ENCODE measurements at places on chromosomes 3 and 15.

- no peak for DNase-seq
Measured at GRCh38 chr3:110026421-110026820, 689.1 kb upstream of the DPPA4 start.

DNA sequence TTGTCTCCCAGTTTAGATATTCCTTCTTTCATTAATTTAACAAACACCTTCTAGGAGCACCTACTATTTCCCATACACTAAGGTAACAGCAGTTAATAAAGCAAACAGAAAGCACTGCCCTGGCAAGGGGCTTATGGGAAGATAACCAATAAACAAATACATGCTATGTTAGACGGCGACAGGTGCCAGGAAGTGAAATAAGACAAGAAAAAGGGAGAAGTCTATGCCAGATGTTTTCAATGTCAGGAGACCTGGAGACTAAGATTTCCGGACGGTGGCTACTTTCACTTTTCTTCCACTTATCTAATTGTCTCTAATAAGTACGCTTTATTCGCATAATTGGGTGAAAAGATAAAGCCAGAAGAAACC, 32.5 kb upstream of the ZNF445 start:
- DNase-seq = no peak

- DNase-seq = peak; percentile 24
Measured at GRCh38 chr15:92634060-92634459, 21.5 kb downstream of the FAM174B start.

DNA sequence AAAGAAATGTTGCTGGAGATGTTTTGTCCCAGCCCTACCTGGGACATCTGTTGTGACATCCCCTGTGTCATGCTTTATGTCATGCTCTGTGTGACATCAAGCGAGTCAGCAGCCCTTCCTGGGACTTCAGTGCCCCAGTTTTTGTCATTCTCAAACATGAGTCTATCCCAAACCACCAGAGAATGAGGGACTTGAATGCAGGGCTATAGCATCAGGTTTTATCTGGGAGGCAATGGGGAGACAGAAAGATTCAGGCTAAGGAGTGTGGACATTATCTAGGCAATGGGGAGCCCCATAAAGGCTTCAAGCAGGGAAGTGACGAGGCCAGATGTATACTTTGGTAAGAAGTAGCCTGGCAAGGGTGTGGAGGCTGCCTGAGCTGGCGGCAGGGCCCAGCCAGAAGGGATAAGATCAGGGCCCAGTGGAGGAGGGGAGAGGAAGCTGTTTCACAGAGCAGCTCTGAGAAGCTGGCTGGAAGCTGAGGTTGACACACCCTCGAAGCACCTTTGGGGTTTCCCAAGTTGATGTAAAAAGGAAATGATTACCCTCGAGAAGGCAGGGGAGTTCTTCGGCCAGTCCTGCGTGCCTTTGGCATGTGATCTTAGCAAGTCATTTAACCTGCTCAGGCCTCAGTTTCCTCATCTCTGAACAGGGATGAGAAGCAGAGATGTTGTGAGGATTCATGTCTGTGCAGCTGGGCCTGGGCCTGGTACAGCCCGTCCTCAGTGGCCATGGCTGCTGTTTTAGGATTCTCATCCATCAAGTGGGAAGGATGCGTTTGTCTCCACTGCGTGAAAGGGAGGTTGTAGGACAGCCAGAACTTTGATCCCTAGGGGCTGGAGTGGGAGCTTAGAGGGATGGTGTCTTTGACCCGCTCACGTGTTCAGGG, 34.3 kb downstream of the IRAK2 start:
- DNase-seq = no peak

- no peak for DNase-seq
Measured at GRCh38 chr15:52706091-52706490, 26.9 kb upstream of the ATOSA start.

All from H9 (cell line).